ENCODE measurements at places on chromosomes 5 and 9.

GRCh38 chr9:130286781-130287428 lies 21.3 kb downstream of the HMCN2 start:
- no peak for DNase-seq

DNA sequence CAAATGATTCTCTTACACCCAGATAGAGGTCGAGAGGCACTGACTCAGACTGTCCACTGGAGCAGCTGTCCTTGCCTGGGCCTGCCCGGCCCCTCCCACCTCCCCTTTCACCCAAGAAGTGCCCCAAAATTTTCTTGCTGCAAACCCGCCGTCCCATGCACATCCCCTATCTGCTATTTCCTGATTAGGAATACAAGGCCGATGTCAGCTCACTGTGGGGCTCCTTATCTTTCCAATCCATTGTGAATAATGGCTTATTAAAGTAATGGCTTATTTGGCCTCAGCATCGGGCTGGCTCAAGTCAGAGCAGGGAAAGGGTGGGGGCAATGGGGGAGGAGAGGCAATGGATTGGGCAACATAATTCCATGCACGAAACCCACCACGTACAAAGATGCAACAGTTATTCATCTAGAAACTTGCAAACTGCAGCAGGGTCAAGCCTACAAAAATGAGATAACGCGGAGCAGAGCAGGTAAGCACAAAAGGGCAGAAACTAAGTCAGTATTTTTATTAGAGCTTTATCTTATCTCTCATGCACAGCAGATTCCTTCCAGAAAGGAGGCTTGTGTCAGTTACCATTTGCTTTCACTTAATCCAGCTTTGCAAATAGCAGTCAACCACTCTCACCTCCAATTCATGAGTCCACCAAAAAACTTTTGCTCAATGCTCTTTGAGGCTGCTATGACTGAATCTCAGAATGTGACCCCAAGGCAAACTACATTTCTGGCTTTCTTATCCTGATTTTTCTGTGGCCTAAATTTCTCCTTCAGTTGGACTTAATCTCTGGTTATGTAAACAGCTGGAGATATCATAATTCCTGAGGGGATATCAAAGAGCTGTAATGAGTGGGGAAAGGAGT lies 138.2 kb upstream of the OSMR start:
- DNase-seq: no peak

GRCh38 chr5:175281714-175282113 lies 162.3 kb downstream of the DRD1 start:
- no peak for DNase-seq

DNA sequence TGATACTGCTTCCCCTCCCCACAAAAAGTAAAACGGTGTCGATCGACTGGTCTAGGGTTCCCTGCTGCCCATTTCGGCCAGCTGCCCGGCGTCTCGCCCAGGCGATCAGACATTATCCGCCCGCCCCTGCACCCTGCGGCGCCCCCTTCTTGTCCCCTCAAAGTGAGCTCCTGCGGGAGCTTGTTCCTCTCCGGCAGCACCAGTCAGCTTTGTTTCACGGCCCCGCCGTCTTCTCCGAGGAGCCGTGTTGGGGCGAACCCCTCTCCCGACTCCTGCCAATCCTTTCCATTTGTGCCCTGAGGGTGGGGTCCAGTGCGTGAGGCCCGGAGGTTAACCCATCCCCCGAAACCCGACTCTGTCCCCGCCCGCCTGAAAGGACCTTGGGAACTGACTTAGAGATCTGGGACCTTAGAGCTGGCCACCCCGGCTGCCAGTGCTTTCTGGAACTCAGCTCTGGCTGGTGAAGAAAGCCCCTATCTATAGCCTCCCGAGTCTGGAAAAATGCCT lies 518 bp downstream of the UBE2B start:
- DNase-seq: no peak

GRCh38 chr5:95727764-95728191 lies 3.4 kb upstream of the RHOBTB3 start:
- no peak for DNase-seq

DNA sequence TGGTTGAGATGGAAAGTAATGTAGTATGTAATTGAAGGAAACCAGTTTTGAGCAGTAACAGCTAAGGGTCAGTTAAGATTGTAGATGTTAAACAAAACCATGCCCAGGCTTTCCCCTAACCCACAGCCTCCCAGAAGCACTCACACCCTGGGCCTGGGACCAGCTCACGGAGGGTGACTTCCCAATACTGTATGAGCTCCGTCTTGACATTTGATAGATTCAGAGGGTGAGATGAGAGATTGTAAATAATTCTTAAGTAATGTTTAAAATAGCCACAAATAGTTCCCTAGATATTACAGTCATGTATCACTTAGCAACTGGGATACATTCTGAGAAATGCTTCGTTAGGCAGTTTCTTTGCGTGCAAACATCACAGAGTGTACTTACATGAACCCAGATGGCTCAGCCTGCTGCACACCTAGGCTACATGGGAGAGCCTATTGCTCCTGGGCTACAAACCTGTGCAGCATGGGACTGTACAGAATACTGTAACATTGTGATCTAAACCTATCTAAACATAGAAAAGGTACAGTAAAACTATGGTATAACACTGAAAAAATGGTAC lies 140.7 kb downstream of the FANCC start:
- DNase-seq: no peak

- DNase-seq: no peak
Measured at GRCh38 chr9:82127465-82127864, 138.9 kb downstream of the SPATA31D1 start.

- no peak for DNase-seq
Measured at GRCh38 chr5:158373608-158374395, 514.9 kb upstream of the CLINT1 start.

GRCh38 chr5:125112196-125112595 lies 365.8 kb upstream of the ZNF608 start:
- DNase-seq: no peak

DNA sequence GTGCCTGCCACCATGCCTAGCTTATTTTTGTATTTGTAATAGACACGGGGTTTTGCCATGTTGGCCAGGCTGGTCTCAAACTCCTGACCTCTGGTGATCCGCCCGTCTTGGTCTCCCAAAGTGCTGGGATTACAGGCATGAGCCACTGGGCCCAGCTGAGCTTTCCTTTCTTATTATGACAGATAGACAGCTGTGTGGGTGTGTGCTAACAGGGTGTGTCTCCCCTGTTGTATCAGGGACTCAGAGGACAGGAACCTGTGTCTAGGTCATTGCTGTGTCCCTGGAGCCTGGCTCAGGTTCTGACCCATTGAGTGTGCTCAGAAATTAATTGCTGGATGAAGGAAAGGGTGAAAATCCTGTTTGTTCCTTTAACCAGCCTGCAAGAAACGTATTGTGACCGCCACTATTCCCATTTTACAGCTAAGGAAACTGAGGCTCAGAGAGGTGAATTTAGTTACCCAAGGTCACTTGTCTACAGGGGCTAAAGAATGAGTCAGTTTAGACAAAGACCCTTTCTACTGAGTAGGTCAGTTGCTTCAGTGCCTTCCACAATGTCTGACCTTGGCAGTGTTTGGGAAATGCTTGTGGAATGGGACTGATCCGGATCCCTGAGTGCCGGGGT lies 16.8 kb downstream of the NCS1 start:
- DNase-seq: no peak

- no peak for DNase-seq
Measured at GRCh38 chr5:54171645-54172384, 138.6 kb downstream of the ARL15 start.

GRCh38 chr9:77015327-77016048 lies 4.0 kb upstream of the FOXB2 start:
- no peak for DNase-seq

DNA sequence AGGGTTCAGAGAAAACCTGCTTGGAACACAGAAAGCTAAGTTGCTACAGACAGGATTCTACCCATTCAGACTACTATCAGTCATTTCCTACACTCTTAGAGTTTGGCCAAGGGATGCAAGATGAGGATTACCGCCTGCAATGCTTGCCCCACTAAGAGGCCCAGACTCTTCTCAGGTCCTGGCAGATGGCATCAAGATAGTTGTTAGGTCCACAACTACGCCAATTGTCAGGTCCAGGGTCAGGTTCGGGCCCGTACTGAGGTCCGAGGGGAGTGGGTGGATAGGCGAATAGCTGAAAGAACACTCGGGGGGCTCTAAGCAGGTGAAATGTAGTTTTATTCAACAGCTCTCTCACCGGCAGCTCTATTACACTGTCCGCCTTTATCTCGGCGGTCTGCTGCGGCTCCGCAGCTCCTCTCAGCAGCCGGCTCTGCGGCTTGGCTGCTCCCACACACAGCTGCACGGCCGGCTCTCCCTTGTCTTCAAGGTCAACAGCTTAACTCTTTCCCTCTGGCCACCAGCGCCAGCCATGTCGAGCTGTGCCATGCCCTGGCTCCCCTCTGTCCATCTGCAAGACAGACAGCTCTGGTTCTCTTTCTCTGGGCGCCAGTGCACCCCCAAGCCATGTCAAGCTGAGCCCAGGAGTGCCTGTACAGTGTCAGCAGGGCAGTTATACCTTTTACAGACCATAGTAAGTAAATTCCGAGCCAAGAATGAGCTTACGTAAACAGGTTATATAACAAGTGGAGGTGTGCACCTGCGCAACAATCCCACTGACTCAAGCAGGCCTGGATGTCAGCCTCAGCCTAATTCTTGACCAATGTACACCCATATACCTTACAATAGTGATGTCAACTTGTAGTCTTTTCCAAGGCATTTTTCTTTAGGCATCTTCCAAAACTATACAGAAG lies 24.0 kb downstream of the ENC1 start:
- no peak for DNase-seq

DNA sequence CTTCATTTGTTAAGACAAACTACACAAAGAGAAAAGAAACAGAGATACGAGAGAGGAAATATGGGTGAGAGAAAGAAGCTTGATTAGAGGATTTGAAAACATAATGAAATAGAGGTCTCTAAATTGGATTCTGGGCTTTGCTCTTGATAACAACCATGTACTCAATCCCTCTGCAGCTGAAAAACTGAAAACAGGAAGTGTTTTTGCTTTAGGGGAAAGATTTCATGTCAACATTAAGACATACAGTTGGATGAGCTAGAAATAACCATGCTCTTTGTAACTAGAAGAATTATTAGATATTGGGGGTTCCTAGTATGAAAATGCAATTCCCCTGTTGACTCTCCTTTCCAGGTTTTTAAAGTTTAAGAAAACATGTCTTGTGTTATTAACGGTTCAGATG lies 21.9 kb downstream of the CRHBP start:
- no peak for DNase-seq

GRCh38 chr9:27601396-27601795 lies 28.1 kb upstream of the C9orf72 start:
- no peak for DNase-seq

- no peak for DNase-seq
Measured at GRCh38 chr5:175195698-175196656, 248.0 kb downstream of the DRD1 start.

- DNase-seq: no peak
Measured at GRCh38 chr5:123809594-123810221, 297.7 kb downstream of the CSNK1G3 start.

- DNase-seq: no peak
Measured at GRCh38 chr5:51573835-51574234, 190.6 kb downstream of the ISL1 start.

DNA sequence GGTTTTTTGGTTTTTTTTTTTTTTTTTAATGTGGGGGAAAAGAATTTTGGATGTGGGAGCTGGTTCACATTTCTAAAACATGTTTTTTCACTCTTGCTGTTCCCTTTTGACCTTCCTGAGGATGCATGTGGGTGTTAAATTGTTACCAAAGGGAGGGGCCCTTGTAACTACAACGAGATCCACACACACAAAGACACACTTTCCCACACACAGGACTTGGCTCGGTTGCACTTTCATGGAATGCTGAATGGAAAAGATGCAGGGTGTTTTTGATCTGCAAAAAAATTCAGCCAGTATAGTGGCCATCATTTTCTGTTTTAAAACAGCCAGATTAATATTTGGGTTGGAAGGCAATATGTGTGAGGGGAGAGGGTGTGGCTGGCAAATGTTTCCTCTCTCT lies 576.9 kb downstream of the EBF1 start:
- no peak for DNase-seq

- DNase-seq: no peak
Measured at GRCh38 chr5:175820230-175820629, 51.1 kb upstream of the CPLX2 start.

DNA sequence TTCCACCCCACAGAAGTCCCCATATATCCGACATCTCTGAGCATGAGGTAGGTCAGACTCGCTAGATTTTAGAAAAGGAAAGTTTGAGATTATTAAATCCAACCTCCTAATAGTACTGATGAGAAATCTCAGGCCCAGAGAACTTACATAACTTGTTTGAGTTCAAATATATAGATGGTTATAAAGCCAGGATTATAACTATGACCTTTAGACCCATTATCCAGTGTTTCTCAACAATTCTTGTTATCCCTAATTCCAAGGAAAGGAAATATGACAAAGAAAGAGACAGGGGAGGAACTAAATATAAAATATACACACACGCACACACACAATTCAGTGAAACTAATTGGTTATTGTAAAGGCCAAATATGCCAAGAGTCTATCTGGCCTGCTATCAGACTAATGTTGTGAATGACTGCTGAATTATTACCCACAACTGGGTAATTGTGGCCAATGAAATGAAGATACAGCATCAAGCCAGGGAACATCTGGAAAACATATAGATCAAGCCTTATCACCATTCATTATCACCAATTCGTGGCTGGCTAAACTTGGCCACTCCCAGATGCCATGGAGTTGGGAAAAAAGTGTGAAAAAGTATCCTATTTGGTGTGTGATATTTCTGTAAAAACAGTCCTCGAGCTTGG lies 248.4 kb downstream of the PRELID2 start:
- DNase-seq: no peak

DNA sequence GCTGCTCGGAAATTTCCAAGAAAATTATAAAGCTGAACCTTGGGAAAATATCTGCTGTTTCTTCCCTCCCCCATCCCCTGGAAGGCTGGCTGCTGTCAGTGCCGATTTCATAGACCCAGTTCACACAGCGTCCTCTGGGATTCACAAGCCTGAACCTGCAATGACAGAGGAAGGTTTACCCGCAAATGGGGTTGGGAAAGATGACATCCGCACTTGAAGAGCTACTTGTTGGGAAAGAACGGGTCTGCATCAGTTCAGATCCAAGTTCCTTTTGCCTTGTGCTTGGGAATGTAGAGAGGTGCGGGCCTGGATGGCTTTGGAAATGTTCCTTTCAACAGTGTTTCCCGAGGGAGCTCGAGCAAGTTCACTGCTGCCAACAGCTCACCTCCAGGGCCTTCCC lies 13.9 kb downstream of the PCDH12 start:
- no peak for DNase-seq

- DNase-seq: no peak
Measured at GRCh38 chr5:41770799-41771198, 99.4 kb downstream of the OXCT1 start.

DNA sequence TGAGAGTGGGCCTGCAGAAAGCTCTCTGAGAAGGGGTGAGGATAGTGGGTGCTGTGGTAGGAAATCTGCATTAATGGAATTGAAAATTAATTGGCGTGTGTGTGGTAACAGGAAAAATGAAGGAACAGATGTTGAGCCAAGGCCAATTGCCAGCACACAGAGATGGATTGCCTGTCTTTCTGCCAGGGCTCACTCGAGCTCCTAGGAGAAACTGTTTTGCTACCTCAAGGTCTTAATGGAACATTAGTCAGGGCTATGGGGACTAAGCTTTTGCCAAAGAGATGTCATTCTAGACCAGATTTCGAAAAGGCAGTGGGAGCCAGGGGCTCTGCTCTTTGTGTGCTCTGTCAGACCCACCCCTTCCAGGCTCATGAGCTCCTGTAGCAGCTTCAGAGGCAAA lies 124.0 kb upstream of the EFNA5 start:
- DNase-seq: no peak

GRCh38 chr5:159972538-159973362 lies 36.2 kb upstream of the TTC1 start:
- no peak for DNase-seq
